NCI-H2171 (cell line): ENCODE measurements at places on chromosomes 12 and 14.

DNA sequence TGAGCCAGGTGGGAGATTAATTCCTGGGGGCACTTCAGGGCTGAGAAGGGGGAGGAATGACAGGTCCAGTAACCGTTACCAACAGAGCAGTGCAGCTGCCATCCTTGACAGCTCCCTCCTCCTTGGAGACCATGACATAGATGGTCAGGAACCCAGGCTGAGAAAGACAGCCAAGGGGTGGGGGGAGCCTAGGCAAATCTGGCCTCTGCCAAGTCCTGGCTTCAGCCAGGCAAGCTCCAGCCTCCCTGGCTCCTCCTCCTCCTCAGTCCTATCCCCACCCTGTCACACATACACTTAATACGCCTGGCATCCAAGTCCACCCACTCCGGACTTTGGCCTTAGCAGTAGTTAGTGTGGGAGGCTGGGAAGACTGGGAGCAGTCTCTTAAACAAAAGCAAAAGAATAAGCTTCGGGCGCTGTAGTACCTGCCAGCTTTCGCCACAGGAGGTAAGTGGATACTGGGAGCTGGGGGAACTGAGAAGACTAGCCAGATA, at the start of gene RDH5:
Gene RDH5 (plus strand): TSS at position 323 of the 494 bp plus-strand sequence. CDS start 792 bp downstream, outside the sequence.
- no peak for DNase-seq

DNA sequence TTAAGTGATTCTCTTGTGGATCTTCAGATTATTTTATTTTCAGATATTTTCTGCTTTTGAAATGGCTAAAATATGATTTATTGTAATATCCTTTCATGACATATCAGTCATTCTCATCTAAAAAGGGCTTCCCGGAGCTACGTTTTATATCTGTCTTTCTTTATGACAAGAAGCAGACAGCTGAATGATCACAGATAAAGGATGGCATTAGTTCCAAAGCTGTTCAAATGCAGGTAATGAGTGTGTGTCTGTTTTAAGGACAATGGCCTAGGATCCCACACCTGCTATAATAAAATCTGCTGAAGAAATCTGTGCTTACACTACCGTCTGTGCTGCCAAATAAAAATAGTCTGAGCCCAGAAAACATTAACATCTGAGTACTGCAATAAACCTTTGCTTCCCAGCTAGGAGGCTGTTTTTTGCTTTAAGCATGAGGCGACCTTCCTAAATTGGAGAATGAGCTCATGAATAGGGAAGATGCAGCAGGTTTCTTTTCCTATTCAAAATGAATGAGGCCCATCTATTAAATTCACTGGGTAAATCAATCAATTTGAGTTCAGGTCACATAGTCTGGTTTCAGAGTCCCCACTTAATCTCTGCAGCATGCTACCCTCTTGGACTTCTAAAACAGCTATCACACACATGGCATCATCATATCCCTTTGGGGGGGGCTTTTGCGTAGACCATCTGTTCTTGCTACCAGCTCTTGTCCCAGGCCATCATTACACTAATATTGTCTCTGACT, 498.5 kb downstream of the NELL2 start:
- no peak for DNase-seq

- peak; percentile 35 for DNase-seq
These were observed 56.6 kb downstream of the CALM1 start for GRCh38 chr14:90453401-90453951.

GRCh38 chr14:32703183-32703621, 235.5 kb upstream of the NPAS3 start:
- no peak for DNase-seq

DNA sequence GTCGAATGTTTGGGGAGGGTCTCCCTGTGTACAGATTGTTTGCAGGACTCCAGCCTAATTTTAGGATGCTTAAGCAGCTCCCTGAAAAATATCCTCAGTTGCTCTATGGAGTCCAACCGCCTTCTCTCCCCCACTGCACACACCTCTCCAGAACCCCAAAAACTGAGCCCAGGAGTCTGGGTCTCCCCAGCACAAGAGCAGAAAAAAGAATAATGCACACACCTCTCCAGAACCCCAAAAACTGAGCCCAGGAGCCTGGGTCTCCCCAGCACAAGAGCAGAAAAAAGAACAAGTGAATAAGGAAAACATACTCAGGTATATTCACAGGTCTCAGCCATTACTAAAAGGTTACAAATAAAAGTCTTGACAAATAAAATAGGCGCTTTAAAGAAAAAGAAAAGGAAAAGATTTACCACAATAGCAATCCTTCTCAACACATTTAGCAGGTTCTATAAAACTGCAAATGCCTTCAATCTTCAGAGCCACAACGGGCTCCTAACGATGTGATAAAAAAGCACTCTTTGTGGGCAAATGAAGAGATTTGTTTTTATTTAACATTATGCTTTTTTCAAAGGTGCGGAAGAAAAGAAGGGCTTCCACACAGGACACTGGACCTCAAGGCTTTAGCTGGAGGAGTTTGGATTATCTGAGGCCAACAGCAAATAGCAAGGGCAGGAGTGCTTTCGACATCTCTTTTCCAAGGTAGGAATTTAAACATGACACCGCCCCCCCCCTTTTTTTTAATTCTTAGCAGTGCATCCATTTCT, 8.2 kb downstream of the BCL11B start:
- no peak for DNase-seq

GRCh38 chr12:13784504-13784903, 196.9 kb downstream of the GRIN2B start:
- DNase-seq = no peak

GRCh38 chr12:123263196-123263817, 8.3 kb downstream of the CDK2AP1 start:
- no peak for DNase-seq

- peak; percentile 57 for DNase-seq
These were observed 27.4 kb downstream of the CFAP54 start for GRCh38 chr12:96516472-96517430.

- DNase-seq = peak; percentile 37
These were observed 12.1 kb downstream of the NKX2-1 start for GRCh38 chr14:36507847-36508417.

GRCh38 chr12:131799828-131800593, 28.2 kb upstream of the MMP17 start:
- no peak for DNase-seq

GRCh38 chr14:75960231-75960630, 21.6 kb downstream of the TGFB3 start:
- no peak for DNase-seq

GRCh38 chr14:85295318-85295717, 234.6 kb upstream of the FLRT2 start:
- DNase-seq = no peak

GRCh38 chr12:109821968-109822367, 11.2 kb downstream of the TRPV4 start:
- DNase-seq = no peak

- no peak for DNase-seq
These were observed 48.8 kb downstream of the SLC38A1 start for GRCh38 chr12:46219877-46220655.

GRCh38 chr12:57758552-57759359, 3.9 kb downstream of the MARCHF9 start:
- no peak for DNase-seq

GRCh38 chr14:47346849-47347248, 328.6 kb downstream of the MDGA2 start:
- no peak for DNase-seq

- no peak for DNase-seq
These were observed 32.5 kb upstream of the EVL start for GRCh38 chr14:100032738-100033137.

DNA sequence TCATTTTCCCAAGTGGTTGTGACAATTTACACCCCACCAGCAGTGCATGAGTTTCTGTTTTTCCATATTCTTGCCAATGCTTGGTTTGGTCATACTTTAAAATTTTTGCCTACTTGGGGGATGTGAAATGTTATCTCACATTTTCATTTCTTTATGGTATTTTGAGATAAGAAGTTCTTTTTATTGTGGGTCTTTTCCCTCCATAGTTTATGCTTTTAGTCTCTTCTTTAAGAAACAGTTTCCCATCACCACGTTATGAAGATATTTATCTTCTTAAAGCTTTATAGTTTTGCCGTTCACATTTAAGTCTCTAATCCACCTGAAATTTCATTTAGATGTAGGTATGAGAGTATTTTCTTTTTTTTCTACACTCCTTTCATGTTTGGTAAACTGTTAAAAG, 95.7 kb downstream of the PPM1A start:
- no peak for DNase-seq

DNA sequence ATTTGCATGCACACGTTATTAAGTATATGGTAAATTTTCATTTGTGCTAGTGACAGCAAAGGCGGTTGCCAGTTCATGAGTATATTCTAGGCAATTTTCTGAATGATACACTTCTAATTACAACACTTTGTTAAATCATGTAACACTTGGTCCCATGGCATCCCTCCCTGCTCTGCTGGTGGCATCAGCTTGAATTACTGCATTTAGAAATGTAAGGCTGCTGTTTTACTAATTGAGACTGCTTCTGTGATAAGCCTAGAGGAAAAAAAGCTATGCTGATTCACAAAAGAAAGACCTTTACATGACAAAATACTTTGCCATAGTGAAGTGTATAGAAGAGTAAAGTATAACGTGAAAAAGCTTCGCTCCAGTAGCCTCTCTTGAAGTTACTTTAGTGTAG, 636.1 kb downstream of the KCNH5 start:
- no peak for DNase-seq

DNA sequence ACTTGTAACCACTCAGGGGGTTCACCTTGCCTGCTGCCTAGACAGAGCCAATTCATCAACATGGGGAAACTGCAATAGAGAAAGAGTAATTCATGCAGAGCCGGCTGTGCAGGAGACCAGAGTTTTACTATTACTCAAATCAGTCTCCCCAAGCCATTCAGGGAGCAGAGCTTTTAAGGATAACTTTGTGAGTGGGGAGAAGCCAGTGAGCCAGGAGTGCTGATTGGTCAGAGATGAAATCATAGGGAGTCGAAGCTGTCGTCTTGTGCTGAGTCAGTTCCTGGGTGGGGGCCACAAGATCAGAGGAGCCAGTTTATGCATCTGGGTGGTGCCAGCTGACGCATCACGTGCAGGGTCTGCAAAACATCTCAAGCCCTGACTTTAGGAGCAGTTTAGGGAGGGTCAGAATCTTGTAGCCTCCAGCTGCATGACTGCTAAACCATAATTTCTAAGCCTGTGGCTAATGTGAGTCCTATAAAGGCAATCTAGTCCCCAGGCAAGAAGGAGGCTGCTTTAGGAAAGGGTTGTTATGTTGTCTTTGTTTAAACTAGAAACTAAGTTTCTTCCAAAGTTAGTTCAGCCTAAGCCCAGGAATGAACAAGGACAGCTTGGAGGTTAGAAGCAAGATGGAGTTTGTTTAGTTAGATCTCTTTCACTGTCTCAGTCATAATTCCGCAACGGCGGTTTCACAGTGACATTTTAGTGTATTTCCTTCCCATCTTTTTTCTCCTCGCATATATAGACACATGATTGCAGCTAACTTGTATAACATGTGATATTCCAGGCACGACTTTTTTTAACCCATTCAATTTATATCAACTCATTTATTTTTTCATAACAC, 68.9 kb upstream of the NCOR2 start:
- DNase-seq = no peak

DNA sequence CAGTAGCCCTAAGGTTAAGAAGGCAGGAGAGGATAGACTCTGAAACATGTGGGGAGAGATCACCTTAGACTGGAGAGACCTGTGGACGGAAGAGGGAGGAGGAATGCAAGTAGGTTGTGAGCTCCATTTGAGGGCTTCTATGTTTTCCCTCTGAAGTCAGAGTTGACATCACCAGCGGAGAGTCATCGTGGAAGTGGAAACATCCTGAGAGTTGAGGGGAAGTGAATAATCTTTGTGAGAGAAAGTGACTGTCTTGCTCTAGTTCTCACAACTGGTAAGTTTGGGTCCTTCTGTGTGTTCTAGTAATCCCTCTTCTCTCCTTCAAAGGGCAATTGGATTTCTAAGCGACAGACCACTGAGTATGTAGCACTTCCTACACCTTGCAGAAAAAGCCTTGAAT, 103.6 kb upstream of the CCND2 start:
- no peak for DNase-seq

DNA sequence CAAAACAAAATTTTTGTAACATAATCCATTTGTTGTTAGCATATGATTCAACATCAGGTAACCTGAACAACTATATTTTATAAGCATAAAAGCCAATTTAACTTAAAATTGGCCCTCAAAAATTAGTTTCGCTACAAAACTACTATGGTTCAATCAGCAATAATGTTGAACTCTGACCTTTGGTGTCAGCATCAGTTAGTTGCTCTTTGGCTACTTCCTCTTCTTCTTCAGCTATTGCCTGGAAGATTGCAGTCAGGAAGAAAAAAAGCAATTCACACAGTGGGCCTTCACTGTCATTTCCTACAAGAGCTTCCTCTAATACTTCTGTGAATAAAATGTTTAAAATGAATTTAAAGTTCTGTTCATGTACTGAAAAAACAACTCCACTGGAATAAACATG, 78.2 kb upstream of the CFL2 start:
- no peak for DNase-seq

- no peak for DNase-seq
These were observed 44.3 kb upstream of the STK38L start for GRCh38 chr12:27199638-27200300.

- peak; percentile 19 for DNase-seq
These were observed 59.0 kb downstream of the CACNA1C start for GRCh38 chr12:2111826-2112225.

GRCh38 chr12:91017511-91018263, 12.9 kb upstream of the EPYC start:
- DNase-seq = no peak

GRCh38 chr12:61871485-61871810, 388.8 kb upstream of the USP15 start:
- DNase-seq = no peak

DNA sequence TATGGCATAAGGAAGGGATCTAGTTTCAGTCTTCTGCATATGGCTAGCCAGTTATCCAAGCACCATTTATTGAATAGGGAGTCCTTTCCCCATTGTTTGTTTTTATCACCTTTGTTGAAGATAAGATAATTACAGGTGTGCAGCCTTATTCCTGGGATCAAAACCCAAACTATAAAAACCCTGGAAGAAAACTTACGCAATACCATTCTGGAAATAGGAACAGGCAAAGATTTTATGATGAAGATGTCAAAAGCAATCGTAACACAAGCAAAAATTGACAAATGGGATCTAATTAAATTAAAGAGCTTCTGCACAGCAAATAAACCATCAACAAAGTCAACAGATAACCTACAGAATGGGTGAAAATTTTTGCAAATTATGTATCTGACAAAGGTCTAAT, 128.5 kb upstream of the DCN start:
- no peak for DNase-seq

DNA sequence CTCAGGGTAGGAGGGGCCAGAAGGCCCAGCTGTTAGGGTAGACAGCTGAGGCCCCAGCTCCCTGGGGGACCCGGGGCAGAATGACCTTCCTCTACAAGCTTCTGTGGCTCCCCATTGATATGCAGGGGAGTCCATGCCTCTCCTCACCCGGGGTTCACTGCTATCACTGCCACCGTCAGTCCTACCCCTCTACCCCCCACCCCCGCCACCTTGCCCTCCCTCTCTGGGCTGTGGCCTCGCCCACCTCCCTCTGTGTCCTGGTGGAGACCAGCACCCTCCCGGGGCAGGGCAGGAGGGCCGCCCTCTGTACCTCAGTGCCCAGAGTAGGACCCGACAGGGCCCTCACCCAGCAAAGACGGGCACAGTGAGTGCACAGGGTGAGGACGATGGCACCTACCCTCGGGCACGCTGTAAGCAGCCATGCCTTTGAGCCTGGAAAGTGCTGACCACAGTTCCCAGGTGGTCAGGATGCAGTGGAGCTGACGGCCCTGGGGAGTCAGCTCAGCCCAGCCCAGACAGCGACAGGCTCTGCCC, 88.4 kb upstream of the SFSWAP start:
- no peak for DNase-seq

- no peak for DNase-seq
These were observed 39.9 kb upstream of the STON2 start for GRCh38 chr14:81440041-81440440.

GRCh38 chr12:77734214-77734883, 96.3 kb upstream of the NAV3 start:
- no peak for DNase-seq
